CD4-positive, alpha-beta memory T cell (primary cell): ENCODE measurements at places on chromosomes 1 and 21.

GRCh38 chr1:105399716-105400115 is 1650.0 kb downstream of the AMY1C start:
- DNase-seq: no peak

DNA sequence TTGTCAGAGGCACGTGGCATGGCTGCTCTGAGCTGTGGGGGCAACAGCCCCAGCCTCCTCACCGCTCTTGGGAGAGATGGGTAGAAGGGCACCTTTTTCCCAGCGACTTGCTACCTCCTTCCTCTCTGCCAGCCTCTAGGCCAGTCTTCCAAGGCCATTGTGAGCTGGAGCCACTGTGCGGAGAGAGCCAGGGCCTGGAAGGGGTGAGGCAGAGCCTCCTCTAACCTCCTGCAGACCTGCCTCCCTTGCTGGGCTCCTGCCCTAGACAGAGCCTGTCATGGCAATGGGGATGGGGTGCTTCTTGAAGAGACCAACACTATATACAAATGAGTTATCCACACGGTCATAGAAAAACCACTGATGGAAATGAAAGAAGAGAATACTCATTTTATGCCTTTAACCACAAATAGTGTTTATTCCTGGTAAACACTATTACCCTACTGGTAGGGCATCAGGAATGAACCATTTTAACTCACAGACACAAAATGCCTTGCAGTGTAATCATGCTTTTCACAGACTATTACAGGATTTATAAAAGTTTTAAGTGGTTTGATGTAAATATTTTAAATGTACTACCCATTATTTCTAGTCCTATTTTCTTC is 5.0 kb upstream of the IGFN1 start:
- no peak for DNase-seq

DNA sequence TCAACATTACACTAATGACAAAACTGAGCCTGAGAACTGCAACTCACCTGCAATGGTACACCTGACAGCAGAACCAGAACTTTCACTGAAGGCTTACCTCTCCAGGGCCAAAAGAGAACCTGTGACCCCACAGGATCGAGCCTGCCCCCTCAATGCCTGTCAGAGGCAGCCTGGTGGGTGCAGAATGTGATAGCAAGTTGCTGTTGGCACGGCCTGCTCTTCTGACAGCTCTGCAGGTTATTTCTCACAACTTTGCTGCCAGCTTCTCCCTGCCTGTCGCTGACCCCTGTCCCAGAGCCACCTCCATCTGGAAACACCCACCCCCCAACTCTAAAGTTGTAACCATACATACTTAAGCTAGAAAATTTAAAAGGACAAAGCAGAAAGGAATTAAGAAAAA is 35.2 kb downstream of the HIVEP3 start:
- DNase-seq: no peak

DNA sequence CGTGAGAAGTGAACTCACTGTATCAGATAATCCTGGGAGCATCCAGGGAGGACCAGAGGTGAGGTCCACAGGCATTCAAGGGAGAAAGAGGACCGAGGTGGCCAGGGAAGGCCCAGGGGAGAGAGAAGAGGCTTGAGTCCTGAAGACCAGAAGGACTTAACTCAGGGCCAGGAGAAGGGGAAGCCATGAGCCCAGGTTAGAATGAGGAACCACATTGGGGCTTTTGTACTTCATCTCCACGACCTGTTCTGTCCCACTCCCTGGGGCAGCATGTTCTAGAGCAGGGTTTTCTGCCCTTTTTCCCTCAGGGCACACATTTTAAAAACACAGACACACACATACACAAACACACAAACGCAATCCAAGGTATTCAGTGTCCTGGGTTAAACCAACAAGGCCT is 8.4 kb downstream of the LGR6 start:
- no peak for DNase-seq

DNA sequence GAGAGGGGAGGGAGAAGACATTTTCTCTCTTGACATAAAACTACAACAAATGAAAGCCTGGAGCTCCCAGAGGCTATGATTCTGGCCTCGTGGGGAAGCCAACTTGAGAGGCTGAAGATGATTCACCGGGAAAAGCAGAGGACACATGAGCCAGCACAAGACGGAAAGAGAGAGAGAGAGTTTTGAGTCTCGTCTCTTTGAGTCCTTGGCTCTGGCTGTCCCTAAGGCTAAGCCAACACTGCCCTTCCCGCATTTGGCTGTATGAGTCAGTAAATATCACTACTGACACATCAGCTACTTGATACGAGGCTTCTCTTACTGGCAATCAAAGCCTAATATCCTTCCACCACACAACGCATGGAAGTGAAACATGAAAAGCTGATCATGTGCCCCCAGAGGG is 95.5 kb downstream of the GRIK3 start:
- DNase-seq: no peak

DNA sequence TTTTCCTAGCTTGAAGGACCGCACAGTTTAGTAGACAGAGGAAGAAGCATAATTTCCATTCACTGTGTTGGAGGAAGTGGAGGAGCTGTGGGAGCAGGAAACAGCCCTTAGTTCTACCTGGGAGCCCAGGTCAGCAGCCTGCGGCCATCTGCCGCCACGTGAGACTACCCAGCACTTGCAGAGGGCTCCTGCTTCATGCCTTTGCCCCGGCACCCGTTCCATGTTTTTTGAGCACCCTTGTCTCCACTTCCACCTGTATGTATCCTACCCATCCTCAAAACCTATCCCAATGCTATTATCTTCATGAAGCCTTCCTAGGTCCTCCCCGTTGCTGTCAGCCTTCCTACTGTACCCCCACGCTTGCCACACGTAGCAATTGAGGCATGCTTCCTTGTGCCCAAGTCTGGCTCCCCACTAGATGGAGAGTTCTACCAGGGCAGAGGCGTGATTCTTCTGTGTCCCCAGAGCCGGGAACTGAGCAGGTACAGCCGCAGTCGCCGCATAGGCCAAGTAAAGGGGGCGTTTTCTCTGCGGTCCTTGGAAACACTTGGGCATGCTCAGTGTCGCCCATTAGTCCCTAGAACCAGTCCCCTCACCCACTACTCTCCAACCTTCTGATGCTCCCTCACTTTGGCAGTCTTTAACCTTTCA is 1.9 kb downstream of the SLC6A9 start:
- no peak for DNase-seq
